ENCODE measurements at places on chromosomes 2 and 18. TPM values are rescaled to one million over a fixed set of nuclear protein-coding genes. Genes with fewer than 3 reads are reported as not detected.

GRCh38 chr18:47507651-47508050 lies 256.2 kb upstream of the SKOR2 start:
- no peak for DNase-seq

ERFE gene
- polyA plus RNA-seq = 7.2 TPM

PTPN4 gene
- 29.0 TPM for polyA plus RNA-seq

- DNase-seq = no peak
Measured at GRCh38 chr18:4510711-4511110, 55.6 kb upstream of the DLGAP1 start.

DNA sequence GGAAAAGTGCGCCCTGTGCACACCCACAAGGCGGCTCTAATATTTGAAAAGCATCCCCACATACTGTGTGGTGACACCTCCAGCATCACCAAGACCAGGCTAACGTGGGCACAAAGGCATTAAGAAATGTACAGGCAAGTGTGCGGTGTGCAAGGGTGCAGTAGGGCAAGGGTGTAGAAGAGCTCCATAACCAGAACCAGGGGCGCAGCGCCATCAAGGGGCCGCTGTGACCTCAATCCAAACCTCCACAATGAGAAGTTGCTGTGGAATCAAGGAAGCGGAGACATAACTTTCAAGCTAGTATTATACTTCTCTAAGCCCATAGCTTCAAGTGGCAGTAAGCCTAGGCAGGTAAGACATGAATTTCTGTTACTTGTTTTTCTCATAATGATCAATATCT lies 13.0 kb downstream of the L3MBTL4 start:
- no peak for DNase-seq

GDF7 gene
- 2.6 TPM for polyA plus RNA-seq

ABCB11 gene
- polyA plus RNA-seq = 0.10 TPM

DNA sequence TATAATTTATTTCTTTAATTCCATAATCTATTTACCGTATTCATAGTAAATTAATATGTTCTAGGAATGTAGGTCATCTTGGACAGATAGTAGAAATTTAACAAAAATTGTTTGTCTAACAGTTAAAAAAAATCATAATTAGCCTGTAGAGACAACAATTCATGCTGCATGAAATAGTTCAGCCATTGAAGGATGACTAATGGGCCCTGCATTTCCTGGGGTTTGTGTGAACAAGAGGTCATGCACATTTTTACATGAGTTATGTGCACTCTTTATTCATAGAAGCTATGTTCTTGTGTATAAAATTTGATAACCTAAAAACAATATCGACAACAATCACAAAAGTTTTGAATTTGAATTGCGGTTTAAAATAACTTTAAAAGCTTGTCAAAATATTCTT lies 1663.6 kb downstream of the SUCLG1 start:
- DNase-seq = no peak

DNA sequence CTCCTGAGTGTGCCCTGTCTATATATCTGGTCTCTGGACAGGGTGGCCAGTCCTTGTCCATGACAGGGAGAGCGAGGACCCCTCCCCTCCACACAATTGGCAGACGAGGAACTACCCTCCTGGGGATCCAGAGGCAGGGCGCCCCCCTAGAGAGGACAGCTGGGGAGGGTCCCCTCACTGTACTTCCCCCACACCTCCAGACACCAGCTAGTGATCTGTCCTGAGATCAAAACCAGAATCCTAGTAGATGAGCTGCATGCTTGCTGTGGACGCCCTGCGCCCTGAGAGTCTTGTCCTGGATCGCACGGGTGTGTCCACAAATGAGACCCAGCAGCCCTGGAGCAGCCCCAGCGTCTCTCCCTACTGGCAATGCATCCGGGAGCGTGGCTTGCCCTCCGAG lies 83.4 kb upstream of the PXDN start:
- DNase-seq = no peak

GRCh38 chr18:49224738-49225137 lies 235.7 kb downstream of the DYM start:
- DNase-seq = no peak

DNA sequence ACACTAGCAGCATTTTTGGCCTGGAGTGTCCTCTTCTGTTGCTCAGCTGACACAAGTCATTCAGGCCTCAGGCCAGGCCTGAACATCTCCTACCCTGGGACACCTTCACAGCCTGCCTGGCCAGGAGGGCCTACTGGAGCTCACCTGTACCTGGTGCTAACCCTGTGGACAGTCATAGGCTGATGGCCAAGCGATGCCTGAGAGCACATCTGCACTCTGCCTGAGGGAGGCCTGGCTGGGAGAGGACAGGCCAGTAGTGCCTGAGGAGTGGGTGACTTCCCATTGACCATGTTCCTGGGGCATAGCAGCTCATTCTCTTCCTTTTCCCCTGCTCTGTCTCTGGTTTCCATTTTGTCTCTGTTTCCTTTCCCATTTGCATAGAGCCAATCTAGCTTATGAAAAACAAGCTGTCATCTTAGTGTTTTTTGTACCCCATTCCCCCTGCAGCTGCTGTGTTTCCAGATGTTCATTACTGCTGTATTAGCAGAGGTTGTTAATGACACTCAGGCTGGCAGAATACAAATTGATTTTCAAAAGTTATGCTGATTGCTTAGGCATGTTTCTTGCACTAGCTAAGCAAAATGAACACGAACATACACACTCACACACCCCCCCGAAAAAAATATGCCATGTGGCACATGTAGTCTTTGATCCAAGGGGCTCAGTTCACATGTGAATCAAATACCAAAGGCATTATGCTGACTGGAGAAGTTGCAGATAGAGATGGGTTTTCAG lies 149.7 kb upstream of the HS6ST1 start:
- no peak for DNase-seq

GALNT5 gene
- polyA plus RNA-seq = 0.70 TPM

- no peak for DNase-seq
Measured at GRCh38 chr2:219560037-219560892, 11.1 kb downstream of the OBSL1 start.

DNA sequence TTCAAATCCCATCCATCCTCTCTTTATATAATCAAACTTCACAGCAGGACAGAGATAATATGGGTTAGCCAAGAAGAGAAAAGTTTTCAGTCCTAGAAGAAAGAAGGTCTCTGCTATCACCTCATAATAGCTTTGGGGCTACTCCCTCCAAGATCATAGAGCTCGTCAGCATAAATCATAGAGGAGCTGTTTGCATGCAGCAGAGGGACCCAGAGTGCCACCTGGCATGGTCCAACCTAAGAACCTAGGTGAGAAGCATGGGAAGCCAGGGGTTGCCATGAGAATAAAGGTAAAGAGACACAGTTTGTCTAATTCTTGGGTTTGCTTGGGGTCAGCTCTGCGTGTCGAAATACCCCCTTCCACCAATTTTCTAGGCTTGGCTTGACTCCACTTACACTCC lies 87.1 kb upstream of the CYP1B1 start:
- DNase-seq = no peak

- DNase-seq = no peak
Measured at GRCh38 chr2:126891681-126892500, 6.8 kb upstream of the TEX51 start.

WDR7 gene
- 14.9 TPM for polyA plus RNA-seq

AMER3 gene
- polyA plus RNA-seq = 0.03 TPM

DNA sequence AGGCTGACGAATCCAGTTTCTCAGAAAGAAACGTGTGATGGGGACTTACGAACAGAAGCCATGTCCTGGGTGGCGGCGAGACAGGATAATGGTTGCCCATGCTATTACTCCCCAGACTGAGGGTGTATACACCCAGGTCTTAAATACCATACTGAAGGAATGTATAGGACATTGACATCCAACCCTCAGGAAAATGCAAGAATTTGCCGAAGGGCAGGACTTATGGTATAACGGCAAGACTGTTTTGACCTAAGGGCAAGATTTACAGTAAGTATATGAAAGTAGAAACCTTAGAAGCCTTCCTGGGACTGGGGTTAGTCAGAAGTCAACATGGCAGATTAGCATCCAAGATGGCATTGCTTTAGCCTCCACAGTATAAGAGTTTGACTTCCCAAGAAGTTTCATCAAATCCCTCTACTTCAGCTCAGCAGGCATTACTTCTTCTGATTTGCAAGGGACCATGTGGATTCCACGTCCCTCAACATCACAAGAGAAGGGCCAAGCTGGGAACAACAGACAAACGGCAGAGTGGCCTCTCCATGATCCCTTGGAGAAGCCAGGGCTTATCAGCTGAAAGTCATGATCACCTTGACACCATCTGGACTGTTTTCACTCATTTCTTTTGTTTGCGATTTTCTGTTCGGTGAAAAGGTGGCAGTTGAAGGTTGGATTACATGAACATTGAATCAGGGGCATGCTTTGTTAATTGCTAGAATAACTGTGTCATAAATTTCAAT lies 21.1 kb downstream of the ST3GAL5 start:
- DNase-seq = no peak

GPR155 gene
- polyA plus RNA-seq = 12.4 TPM

- no peak for DNase-seq
Measured at GRCh38 chr18:79506191-79507075, 110.7 kb downstream of the NFATC1 start.
